Spinal cord (tissue), 10 donors: ENCODE measurements at places on chromosomes 6 and 20. TPM values are rescaled to one million over a fixed set of nuclear protein-coding genes. Genes with fewer than 3 reads are reported as not detected.

TFAP2D gene
- total RNA-seq = 0.28 TPM

TMEM181 gene
- total RNA-seq = 31.8 TPM

PRPH2 gene
- total RNA-seq = 5.8 TPM

KHDRBS2 gene
- 13.0 TPM for total RNA-seq

RBM24 gene
- 3.5 TPM for total RNA-seq

FITM2 gene
- 12.5 TPM for total RNA-seq

MATN4 gene
- 21.2 TPM for total RNA-seq

CRISP2 gene
- total RNA-seq = 1.2 TPM

DEF6 gene
- 4.9 TPM for total RNA-seq

PNPLA1 gene
- total RNA-seq = 0.20 TPM

TBPL1 gene
- 53.3 TPM for total RNA-seq

ATP6V1G2 gene
- total RNA-seq = 32.2 TPM

MUCL3 gene
- total RNA-seq = not detected

HRH3 gene
- 0.66 TPM for total RNA-seq

- H3K4me1 ChIP-seq = no peaks in the 10 kb centered on the region
- no peak overlapping the region for H3K27ac ChIP-seq
- H3K27me3 ChIP-seq = no peaks in the 10 kb centered on the region
- no peaks in the 10 kb centered on the region for H3K36me3 ChIP-seq
These were observed 23.9 kb downstream of the EDN1 start for GRCh38 chr6:12313992-12314589.

DNA sequence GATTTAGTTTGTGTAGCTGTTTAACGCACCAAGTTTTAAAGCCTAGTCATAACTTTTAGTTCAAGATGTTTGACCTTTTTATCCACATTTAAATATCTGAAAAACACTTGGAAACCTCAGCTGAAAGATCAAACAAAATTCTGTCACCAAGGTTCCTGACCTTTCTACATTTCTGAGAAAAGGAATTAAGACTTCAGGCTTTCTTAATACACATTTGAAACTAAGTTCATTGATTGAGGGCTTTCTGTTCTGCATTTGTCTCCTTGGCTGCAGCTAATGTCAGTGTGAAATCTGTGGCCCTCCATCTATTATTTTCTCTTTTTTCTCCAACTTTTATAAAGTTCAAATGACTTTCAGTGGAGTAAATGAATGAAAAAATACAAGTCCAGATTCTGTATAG lies 22.7 kb upstream of the FBXL4 start:
- no peak overlapping the region for H3K4me3 ChIP-seq
- H3K27me3 ChIP-seq = no peaks in the 10 kb centered on the region
- H3K4me1 ChIP-seq = no peaks in the 10 kb centered on the region
- no peak for DNase-seq
- H3K36me3 ChIP-seq = no peaks in the 10 kb centered on the region

GRCh38 chr20:5999783-6000182 lies 49.3 kb downstream of the MCM8 start:
- no peak overlapping the region for H3K27ac ChIP-seq
- H3K36me3 ChIP-seq = no peaks in the 10 kb centered on the region
- no peaks in the 10 kb centered on the region for H3K4me1 ChIP-seq

GRCh38 chr6:11373208-11373607 lies 140.7 kb upstream of the NEDD9 start:
- no peaks in the 10 kb centered on the region for H3K36me3 ChIP-seq
- H3K4me1 ChIP-seq = peaks cover 11% of the 10 kb centered on the region
- no peaks in the 10 kb centered on the region for H3K27me3 ChIP-seq
- H3K27ac ChIP-seq = no peak overlapping the region

GRCh38 chr20:36120241-36120640 lies 34.3 kb upstream of the EPB41L1 start:
- no peak overlapping the region for H3K4me3 ChIP-seq
- peaks cover 6% of the 10 kb centered on the region for H3K36me3 ChIP-seq
- no peak for DNase-seq
- H3K4me1 ChIP-seq = no peaks in the 10 kb centered on the region
- H3K27me3 ChIP-seq = no peaks in the 10 kb centered on the region

DNA sequence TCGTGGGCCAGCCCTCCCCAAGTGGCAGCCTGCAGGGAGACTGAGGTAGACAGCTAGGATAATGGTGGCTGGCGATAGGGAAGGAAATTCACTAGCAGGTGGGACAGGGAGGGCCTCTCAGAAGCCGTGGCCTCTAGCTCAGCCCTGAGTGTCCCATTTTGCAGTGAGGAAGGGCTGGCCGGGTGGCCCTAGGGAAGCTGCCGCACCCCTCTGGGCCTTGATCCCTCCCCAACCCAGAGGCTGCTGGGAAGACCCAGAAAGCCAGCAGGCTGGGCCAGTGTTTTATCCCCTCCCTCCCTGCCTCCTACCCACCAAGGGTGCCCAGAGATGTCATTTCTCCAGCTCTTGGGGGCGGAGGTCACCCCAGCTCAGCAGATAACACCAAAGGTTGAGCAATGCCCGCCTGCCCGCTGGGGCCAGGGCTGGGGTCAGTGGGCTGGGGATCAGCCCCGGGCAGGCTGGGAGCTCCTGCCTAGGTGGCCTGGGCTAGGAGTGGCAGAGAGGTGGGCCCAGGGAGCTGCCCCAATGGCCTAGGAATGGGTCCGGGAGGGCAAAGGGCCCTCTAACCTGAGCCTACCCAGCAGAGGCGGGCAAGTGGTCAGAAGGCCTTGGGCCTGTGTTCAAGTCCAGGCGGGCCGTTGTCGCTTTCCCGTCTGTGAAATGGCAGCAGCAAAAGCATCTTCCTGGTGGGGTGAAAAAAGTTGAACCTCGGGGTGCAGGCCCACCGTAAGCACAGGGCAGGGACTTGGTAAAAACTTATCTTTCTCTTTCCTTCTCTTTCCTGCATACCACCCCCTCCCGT lies 1.6 kb upstream of the CEBPB start:
- H3K4me1 ChIP-seq = peaks cover 30% of the 10 kb centered on the region
- H3K27ac ChIP-seq = no peak overlapping the region
- no peak overlapping the region for H3K4me3 ChIP-seq
- DNase-seq = no peak

DNA sequence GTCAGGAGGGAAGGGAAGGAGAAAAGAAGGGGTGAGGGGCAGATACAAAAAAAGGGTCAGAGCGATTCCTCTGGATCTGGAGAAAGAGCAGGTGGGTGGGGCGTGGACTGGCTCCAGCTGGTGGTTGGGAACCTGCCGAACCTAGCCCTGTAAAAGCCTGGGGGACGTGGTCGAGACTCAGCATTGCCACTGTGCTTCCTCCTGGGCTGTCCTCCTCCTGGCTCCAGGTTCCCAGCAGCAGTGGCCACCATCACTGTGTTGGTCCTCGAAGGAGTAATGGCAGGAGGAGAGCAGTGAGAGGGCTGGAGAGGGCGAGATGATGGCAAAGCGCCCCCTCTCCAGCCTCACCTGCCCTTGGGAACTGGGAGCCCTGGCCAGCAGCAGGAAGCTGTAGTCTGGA lies 3.5 kb upstream of the RAET1L start:
- H3K27me3 ChIP-seq = peaks cover 49% of the 10 kb centered on the region
- no peaks in the 10 kb centered on the region for H3K36me3 ChIP-seq
- no peak overlapping the region for H3K4me3 ChIP-seq
- no peak for DNase-seq
- H3K27ac ChIP-seq = no peak overlapping the region

DNA sequence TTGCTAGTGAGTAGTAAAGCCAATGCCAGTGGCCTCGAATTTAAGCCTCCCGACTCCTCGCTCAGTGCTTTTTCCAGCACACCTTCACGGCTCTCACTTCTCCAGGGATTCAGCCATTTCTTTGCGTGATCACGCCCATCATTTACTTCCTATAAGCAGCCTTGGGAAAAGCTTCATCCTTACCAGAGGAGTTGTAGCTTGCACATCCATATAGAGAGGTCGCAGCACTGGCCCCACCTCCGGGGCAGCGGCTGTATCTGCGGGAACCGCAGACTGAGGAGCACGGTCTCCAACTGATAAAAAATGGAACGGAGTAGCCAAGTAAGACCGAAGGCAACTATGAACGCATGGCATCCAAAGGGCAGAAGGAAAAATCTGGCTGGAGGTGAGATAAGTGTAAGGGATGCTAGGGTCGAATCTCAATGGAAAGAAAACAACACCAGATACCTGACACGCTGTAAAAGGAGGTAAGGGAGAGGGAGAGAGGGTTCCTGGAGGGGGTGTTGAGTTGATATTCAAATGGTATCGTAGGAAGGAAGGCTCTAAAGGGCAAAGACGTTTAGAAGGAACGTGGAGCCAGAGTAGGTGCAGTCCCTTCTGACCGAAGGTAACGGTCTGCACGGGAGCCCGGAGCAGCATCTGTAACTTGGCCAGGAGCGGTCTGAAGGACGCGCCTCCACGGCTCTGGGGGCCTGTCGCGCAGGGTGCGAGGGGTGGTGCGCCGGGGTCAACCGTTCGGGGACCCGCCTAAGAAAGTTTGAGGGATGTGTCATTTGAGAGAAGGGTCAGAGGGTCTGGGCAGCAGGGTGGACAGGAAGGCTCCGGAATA lies 640 bp downstream of the NFS1 start:
- peaks cover 10% of the 10 kb centered on the region for H3K4me1 ChIP-seq
- H3K36me3 ChIP-seq = peaks cover 35% of the 10 kb centered on the region
- peak overlapping the region; percentile 76 for H3K4me3 ChIP-seq
- H3K27ac ChIP-seq = peak overlapping the region; percentile 91

- H3K27ac ChIP-seq = no peak overlapping the region
- peaks cover 12% of the 10 kb centered on the region for H3K4me1 ChIP-seq
- H3K27me3 ChIP-seq = no peaks in the 10 kb centered on the region
- no peak for DNase-seq
These were observed 4.2 kb upstream of the VARS1 start for GRCh38 chr6:31799781-31800180.

DNA sequence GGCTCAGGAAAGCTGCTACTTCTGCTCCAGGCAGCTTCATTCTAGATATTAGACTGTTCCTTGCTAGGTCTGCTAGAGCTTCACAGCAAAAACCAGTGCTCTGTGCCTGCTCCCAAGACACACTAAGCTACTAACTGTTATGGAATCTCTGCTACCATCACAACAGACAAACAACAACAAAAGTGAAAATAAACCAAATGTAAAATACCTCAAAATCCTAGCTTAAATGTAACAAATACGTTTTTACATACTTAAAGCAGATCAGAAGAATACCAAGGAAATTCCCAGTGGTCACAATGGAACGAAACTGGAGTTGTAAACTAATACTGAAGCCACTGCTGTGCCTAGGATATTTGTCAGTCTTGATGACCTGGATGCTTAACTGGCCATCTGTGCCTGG lies 84.6 kb upstream of the EZR start:
- H3K4me3 ChIP-seq = no peak overlapping the region
- H3K27me3 ChIP-seq = no peaks in the 10 kb centered on the region

DNA sequence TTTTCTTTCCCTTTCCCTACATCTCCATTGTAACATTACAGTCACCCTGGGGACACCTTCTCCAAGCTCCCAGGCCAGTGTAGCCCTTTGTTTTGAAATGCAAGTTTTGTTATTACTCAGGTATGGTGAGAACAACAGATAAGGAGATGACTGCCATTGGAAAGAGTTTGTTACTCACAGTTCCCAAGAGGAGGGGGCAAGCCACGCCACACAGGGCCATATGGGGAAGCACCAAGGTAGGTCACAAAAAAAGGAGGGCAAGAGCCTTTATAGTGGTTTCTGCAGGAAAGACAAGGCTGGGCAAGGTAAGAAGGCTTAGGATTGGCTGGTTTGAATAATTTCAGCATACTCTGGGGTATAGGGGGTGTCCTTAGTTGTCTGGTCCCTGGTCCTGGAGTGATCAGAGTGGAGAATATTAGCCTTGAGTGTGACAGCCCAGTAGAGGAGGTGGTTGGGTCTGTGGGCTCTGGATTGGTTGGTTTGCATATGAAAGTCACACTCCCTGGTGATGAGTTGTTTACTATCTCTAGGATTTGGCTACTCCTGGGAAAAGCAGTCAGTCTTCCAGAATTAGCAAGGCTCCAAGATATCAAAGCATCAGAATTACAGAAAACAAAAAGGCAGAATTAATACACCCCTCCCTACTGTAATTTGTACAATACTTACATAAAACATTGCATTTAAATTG lies 33.1 kb upstream of the SMLR1 start:
- DNase-seq = no peak
- H3K4me1 ChIP-seq = no peaks in the 10 kb centered on the region
- H3K4me3 ChIP-seq = no peak overlapping the region
- H3K36me3 ChIP-seq = no peaks in the 10 kb centered on the region
- no peak overlapping the region for H3K27ac ChIP-seq

GRCh38 chr6:125966569-125966968 lies 10.0 kb downstream of the HINT3 start:
- H3K4me1 ChIP-seq = no peaks in the 10 kb centered on the region
- no peak for DNase-seq
- no peak overlapping the region for H3K4me3 ChIP-seq

DNA sequence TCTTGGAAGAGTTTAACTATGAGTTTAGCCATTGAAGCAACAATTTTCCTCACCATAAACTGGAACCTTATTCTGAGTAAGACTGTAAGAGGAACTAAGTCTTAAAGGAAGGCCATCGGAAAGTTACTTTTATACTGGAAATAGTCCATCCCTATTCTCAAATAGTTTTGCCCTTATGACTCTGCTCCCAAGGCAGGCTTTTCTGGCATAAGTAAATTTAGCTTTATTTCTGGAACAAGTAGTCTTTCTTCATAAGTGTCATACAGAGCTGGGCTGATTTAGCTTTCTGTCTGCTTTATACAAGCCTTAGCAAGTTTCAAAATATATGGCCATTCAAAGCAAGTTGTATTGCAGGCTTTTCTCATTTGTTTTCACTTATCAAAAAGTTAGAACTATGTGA lies 328.1 kb downstream of the HACE1 start:
- no peak for DNase-seq
- no peak overlapping the region for H3K27ac ChIP-seq
- no peaks in the 10 kb centered on the region for H3K27me3 ChIP-seq
- H3K36me3 ChIP-seq = no peaks in the 10 kb centered on the region
- peaks cover 3% of the 10 kb centered on the region for H3K4me1 ChIP-seq

- no peak overlapping the region for H3K27ac ChIP-seq
- peaks cover 2% of the 10 kb centered on the region for H3K27me3 ChIP-seq
- no peak overlapping the region for H3K4me3 ChIP-seq
- H3K36me3 ChIP-seq = no peaks in the 10 kb centered on the region
- DNase-seq = no peak
These were observed 87.0 kb downstream of the ANKRD60 start for GRCh38 chr20:58141496-58141895.

DNA sequence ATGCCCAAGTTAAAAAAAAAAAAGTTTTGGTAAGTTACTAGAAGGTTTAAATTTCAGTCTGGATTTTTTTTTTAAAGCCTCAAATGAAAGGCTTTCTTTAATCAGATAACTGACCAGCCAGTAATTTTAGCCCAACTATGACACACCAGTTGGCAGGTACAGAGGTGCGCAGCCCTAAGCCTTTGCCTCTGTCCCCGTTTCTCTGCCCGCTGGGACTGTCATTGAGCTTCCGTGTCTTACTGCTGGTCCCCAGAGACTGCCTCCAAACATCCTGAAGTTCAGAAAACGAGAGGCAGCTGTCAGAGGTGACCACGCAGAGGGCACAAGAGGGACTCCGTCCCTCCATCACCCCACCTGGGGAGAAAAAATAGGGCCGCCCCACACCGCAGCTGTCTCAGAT lies 118.2 kb downstream of the RPS12 start:
- peaks cover 13% of the 10 kb centered on the region for H3K4me1 ChIP-seq
- peak overlapping the region; percentile 20 for H3K27ac ChIP-seq
- DNase-seq = no peak
- no peaks in the 10 kb centered on the region for H3K36me3 ChIP-seq
- H3K4me3 ChIP-seq = no peak overlapping the region

- no peaks in the 10 kb centered on the region for H3K36me3 ChIP-seq
- H3K27ac ChIP-seq = no peak overlapping the region
- DNase-seq = no peak
- H3K4me1 ChIP-seq = peaks cover 21% of the 10 kb centered on the region
- peaks cover 16% of the 10 kb centered on the region for H3K27me3 ChIP-seq
These were observed 291.8 kb downstream of the LRFN2 start for GRCh38 chr6:40295251-40295950.
